ENCODE measurements at places on chromosomes 13 and 19.

- no peak for DNase-seq
Measured at GRCh38 chr13:19268331-19268730, 86.7 kb upstream of the TUBA3C start.

- DNase-seq: no peak
Measured at GRCh38 chr13:37995092-37995491, 125.5 kb upstream of the TRPC4 start.

DNA sequence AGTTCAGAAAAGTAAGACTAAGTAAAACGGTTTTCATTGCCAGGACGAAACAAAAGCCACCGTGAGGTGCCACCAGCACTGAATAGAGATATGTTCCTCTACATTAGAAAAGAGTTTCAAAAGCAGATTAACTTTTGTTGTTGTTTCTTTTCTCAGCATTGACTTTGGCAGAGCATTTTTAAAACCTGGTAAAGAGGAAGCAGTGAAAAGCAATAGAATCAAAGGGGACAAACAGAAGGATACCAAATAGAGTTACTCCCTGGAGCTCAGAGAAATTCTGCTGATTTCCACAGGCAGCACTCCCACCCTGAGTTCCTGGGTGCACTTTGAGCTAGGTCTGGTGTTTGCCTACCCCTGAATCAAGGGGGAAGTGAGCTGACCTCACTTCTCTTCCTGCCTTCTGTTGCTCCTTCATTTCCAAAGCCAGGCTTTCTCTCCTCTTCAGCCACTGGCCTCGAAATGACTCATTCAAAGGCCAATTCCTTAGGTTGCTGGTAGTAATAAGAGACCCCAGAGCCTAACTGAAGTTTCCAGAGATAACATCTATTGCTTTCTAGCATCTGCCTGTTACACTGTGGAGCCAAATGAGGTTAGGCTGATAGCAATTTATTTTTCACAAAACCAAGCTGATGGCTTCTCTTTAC, 11.3 kb upstream of the ERICH6B start:
- DNase-seq: peak; percentile 35

GRCh38 chr13:106032441-106032840, 503.0 kb downstream of the EFNB2 start:
- DNase-seq: no peak

DNA sequence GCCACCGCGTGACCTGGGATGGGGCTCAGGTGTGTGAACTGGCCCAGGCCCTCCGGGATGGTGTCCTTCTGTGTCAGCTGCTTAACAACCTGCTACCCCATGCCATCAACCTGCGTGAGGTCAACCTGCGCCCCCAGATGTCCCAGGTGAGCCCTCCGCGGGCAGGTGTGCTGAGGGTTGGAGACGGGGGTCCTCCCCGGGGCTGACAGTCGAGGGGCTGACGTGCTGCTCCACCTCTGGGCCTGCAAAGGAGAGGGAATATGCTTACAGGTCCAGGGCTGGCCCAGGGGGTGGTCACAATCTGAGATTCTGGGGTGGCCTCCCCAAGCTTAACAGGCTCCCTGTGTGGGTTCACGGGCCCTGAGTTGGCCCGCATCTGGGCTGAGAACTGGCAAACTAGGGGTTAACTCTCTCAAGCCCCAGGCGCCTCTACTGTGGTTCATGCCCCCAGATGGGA, 386 bp downstream of the VAV1 start:
- DNase-seq: no peak

DNA sequence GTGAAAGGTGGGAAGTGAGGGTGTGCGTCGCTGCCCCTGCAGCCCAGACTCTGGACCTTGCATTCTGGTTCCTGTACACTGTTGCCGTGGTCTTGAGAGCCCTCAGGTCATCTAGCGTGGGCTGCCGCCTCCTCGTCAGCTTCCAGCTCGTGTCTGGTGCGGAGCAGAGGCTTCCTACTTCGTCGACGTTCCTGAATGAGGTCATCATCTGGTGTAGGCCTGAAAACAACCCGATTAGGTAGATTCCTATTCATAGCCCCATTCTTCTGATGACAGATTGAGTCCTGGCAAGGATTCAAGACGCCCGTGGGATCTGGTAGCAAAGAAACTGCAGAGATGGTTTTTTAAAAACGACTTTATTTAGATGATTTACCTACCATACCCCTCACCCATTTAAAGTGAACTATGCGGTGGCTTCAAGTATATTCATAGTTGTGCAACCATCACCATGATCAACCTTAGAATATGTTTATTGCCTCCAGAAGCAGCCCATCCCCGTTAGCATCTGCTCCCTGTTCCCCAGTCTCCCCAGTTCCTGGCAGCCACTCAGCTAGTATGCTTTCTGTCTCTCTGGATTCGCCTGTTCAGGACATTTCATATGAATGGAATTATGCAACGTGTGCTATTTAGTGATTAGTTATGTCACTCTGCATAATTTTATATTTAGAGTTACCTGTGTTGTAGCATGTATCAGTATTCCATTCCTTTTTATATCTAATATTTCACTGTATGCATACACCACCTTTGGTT, 13.8 kb downstream of the NAXD start:
- DNase-seq: no peak

DNA sequence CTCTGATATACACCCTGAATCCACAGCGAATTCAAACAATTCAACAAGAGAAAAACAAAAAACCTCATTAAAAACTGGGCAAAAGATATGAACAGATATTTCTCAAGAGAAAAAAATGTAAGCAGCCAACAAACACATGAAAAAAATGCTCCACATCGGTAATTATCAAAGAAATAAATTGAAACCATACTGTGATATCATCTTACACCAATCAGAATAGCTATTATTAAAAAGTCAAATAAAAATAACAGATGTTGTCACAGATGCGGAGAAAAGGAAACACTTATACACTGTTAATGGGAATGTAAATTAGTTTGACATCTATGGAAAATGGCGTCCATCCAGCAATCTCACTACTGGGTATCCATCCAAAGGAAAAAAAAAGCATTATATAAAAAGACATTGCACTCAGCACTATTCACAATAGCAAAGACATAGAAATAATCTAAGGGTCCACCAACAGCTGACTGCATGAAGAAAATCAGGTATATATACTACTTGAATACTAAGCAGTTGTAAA, 1495.0 kb upstream of the PCDH20 start:
- no peak for DNase-seq

DNA sequence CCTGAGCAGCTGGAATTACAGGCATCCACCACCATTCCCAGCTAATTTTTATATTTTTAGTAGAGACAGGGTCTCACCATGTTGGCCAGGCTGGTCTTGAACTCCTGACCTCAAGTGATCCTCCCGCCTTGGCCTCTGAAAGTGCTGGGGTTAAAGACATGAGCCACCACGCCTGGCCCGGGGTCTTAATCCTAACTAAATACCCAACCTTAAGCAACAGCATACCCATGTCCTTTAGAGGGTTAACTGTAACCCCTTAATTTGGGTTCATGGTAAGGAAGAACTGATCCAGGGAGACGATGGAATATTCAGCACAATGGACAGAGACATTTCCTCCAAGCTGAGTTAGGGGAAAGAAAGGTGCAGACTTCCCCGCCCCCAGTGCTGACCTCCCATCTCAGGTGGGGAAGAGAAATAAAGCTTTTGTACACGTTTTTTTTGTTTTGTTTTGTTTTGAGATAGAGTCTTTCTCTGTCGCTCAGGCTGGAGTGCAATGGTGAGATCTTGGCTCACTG, 8.7 kb upstream of the GALP start:
- peak; percentile 45 for DNase-seq

DNA sequence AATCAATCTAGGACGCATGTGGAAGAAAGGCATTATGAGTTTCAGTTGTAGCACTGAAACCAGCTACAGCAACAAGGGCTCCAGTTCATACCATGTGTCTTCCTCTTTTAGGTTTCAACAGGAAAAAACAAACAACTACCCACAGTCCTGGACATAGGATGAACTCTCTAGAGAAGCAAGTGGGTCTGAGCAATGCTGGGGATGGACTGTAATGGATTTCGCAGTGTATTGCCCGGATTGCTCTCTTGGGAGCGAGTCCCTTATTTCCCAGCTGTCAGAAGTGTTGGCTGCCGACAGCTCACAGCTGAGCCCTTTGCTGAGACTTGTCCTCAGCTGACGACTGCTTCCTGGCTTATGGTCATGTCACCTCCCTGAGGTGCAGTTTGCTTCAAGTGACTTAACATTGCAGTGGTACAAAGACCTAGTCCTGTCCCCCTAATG, 12.1 kb upstream of the MYCBP2 start:
- no peak for DNase-seq

DNA sequence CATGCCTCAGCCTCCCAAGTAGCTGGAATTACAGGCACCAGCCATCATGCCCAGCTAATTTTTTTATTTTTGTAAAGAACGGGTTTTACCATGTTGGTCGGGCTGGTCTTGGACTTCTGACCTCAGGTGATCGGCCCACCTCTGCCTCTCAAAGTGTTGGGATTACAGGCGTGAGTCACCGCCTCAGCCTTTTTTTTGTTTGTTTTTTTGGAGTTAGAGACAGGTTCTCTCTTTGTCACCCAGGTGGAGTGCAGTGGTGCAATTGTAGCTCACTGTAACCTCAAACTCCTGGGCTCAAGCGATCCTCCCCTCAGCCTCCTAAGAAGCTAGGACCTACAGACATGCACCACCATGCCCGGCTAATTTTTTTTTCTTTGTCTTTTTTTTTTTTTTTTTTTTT, 15.6 kb upstream of the NOTCH3 start:
- no peak for DNase-seq

DNA sequence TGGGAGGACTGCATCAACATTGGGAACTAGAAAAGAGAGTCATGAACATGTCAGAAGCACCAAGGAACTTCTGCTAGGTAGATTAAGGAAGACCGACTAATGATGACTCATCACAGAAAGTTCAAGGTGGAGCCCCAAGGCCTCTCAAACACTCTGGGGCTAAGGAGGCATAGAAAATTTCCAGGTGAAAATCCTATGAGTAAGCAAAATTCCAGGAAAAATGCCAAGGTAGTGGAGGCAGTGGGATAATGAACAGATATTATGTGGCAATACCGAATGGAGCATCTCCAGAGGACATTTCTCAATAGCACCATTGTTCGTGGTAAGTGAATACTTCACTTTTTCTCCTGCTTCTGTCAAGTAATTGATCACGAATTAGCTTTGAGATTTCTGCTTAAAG, 336.5 kb downstream of the MZT1 start:
- no peak for DNase-seq

- DNase-seq: no peak
Measured at GRCh38 chr13:59408738-59409137, 755.0 kb downstream of the DIAPH3 start.

GRCh38 chr13:113632706-113633484, 25.1 kb downstream of the ATP4B start:
- no peak for DNase-seq

- no peak for DNase-seq
Measured at GRCh38 chr13:85737952-85738351, 61.3 kb downstream of the SLITRK6 start.

- DNase-seq: no peak
Measured at GRCh38 chr13:101267656-101268055, 148.7 kb downstream of the NALCN start.

GRCh38 chr19:37333457-37333856, 37.4 kb upstream of the ZNF527 start:
- no peak for DNase-seq

DNA sequence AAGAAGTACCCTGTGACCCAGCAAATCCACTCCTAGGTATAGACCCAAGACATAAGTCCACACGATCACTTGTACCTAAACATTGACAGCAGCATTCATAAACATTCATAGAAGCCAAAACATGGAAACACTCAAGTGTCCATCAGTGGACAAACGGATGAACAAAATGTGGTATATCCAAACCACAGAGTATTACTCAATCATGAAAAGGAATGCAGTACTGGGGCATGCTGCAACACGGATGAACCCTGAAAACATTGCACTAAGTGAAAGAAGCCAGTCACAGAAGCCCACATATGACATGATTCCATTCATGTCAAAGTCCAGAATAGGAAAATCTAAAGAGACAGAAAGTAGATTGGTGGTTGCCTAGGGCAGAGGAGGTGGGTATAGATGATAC, 22.8 kb upstream of the CCNE1 start:
- no peak for DNase-seq

DNA sequence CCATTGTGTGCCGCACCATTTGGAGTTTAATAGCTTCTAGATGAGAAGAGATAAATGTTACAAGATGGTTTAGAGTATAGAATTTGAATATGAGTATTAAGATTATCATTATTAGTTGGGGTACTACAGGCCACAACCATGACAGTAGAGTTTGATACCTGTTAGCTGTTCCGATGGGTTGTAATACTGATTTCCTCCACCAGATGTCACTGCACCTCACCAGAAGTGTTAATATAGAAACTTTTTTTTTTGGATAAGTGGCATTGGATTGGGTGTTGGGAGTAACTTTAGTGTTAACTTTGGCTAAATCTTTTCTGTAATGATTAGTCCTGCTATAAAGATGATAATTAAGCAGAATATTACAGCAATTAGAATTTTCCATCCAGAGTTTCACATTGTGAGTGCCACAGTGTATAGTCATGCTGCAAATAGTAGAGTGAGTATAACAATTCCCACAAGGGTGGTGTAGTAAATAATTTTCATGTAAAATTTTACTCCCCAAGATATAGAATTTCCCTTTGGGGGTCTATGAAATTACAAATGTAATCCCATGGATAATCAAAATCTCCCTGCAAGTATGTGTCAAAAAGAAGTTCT, 56.3 kb downstream of the PSG3 start:
- peak; percentile 59 for DNase-seq

- DNase-seq: no peak
Measured at GRCh38 chr19:10258080-10258710, 6.2 kb downstream of the MRPL4 start.

- DNase-seq: no peak
Measured at GRCh38 chr13:30984620-30985019, 52.2 kb downstream of the TEX26 start.

- peak; percentile 96 for DNase-seq
Measured at GRCh38 chr13:33367926-33368325, 82.4 kb upstream of the STARD13 start.

DNA sequence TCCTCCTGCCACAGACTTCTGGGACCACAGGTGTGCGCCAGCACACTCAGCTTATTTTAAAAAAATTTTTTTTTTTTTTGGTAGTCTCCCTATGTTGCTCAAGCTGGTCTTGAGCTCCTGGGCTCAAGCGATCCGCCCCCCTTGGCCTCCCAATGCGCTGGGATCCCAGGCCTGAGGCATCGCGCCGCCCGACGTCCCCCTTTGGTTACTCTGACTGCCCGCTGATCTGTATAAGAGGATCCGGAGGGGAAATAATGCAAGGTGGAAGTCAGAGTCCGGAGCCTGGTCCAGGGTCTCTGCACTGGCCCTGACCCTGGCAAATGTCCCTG, 486 bp upstream of the ZNF805 start:
- peak; percentile 36 for DNase-seq

Measured in hematopoietic multipotent progenitor cell treated with erythropoietin and hydrocortisone succinate and interleukin-3 and kit ligand, for 4 days (in vitro differentiated cells).